ENCODE measurements at places on chromosomes 7 and 10.

DNA sequence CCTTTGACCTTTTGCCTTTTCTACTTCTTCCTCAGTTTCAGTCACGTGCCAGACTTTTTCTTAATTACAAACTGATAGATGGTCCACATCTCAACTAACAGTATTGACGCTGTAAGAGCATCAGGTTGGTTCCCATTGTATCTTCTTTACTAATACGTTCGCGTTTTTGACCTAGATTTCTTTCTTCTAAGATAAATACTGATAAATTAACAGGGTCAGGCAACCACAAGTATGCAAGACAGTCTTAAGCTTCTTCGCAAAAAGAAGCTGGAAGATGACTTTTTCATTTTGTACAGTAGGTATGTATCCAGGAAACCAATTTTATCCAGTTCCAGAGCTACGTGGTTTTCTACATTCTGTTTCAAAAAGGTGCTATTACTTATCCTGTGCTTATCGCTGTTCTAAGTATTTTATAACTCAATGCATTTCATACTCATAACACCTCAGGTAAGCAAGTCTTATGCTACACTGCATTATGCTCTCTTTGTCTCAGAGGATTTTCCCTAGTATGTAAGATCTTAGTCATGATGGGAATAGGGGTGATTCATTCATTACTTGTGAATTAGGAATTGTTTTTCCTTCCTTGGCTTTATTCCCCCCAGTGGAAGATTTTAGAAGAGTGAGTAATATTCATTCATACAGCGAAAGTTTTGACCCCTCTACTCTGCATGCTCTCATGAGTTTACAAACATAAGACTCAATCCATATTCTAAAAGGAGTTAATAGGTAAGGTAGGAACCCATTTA is 955 bp downstream of the DUS4L start:
- peak; percentile 36 for DNase-seq

GRCh38 chr7:93211228-93211818 is 14.9 kb downstream of the HEPACAM2 start:
- DNase-seq = no peak

DNA sequence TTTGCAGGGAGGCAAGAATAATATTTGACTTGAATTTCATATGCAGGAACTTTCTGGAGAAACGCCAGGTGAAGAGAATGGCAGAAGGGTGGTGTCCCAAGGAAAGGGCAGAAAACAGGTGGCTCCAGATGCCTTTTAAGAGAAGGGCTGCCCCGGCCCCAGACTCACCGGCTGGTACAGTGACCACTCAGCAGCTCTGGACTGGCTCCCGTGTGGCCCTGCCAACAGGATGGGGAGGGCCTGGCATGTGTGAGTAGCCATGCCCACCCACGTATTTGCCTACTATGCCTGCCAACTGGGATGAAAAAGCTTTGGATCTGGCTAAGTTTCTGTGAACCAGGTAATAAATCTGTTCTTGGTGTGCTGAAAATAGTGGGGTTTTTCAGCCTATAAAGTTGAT is 159.5 kb downstream of the PRKAG2 start:
- no peak for DNase-seq

DNA sequence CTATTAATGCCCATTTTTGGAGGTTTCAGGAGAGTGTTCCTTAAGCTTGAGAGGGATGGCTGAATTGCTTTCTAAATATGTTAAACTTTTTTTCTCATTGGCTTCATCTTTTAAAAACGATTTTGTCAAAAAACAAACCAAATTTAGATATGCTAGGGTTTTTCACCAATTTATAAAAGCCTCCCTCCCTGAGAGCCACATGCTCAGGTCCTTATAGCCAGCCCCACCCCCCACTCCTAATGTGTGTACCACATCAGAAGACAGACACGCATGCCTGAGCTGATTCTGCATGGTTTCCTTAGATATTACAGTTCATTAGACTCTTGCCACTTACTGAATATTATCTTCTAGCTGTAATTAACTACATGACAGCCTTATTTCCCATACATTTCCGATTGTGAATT is 2.0 kb downstream of the CUL1 start:
- DNase-seq = no peak

- DNase-seq = no peak
Measured at GRCh38 chr7:24936121-24936824, 43.7 kb downstream of the OSBPL3 start.

DNA sequence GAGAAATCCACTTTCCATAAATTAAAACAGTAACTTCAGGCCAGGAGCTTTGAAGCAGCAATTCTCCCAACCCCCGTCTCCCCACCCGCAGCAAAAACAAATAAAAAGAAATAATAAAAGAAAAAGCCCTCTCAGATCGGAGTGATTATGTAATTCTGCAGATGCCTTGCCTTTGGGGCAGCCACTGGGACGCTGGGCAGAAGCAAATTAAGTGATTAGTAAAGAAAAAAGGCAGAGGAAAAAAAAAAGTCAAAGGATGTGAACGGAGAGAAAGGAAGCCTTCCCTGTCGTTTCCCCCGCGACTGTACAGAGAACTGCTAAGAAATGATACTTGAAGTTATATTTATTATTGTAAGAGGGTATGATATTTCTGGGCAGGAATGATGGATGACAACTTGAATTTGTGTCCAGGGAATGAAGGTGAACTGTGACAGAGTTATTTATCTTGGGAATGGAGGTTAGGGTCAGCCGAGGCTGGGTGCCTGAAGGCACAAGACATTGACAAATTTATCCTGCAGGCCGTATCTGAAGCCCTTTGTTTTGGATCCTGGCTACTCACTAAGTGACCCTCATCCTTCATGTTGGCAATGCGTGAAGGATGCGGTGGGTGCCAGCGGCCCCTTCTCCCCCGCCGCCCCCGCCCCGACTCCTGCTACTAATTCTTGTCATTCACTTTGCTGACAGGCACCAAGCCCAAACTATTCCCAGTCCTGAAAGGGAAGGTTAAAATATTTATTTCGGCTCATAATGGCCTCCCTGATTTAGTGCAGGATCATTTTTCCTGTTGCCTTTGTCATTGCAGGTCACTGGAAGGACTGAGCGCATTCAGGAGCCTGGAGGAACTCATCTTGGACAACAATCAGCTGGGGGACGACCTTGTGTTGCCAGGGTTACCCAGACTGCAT is 604.0 kb downstream of the LRMDA start:
- no peak for DNase-seq

- no peak for DNase-seq
Measured at GRCh38 chr7:69843653-69844052, 245.4 kb downstream of the AUTS2 start.

DNA sequence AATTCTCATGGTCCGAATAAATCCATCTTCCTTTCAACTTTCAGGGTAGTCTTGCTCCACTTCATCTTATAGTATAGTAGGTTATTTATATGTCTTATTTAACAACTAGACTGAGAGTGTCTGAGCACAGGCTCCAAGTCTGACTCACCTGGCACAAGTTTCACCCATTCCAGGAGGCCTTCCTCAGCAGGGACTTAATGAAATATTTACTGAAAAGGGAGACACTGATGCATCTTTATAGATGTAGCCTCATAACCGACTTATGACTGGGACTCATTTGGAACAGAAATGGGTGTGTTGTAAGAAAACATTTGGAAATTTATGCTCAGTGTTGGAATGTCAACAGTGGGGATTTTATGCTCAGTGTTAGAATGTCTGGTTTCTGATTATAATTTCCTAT is 59.9 kb downstream of the CH25H start:
- no peak for DNase-seq

DNA sequence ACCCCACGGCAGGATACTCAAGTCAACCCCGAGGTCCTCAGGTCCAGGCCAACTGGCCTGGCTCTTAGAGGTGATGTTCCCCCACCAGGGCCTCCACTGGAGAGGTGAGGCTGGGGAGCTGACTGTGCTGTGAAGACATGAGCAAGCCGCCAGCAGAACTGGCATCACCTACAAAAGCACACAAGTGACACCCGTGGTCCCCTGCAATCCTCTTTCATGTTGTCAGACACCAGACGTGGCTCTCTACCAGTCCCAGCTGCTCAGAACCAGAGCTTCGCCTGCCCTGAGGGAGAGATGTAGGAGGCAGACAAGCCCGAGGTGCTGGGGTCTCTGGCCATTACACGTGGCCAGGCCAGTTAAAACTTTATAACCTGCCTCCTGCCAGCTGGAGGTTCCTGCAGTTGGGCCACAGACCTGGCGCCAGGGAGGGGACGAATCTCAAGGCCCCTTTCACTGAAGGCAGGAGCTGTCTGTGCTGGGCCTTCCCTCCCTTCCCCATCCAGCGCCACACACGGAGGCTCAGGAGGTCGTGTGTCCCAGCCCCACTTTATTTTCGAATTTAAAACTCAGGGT is 2.2 kb downstream of the COMTD1 start:
- DNase-seq = no peak

GRCh38 chr7:106795084-106795876 is 69.8 kb upstream of the PIK3CG start:
- DNase-seq = no peak

DNA sequence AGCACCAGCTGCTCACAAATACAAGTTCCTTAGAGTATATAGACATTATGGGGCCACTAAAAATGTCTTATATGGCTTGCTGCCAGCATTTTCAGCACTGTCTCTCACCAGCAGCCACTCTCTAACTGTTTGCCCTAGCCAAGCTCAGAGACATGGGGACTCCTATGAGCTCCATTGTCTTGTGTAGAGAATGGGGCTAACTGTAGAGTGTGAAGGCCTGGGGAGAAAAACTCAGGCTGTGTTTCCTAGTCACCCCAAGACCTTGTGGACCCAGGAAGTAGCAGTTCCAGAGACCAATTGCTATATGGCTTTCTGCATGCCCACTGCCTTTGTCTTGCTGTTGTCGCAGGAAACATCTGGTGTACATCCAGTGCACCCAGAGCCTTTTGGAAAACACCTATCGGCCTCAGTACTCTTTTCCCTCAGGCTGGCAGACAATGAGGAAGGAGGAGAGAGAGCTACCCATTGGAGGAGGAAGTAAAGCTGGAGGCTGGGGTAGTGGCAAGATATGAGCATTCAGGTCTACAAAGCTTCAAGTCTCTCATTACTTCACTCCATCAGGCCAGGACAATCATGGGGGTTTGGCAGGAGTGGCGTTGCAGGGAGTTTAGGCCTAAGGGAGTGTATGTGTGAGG is 28.4 kb downstream of the ENTPD1 start:
- DNase-seq = peak; percentile 46

DNA sequence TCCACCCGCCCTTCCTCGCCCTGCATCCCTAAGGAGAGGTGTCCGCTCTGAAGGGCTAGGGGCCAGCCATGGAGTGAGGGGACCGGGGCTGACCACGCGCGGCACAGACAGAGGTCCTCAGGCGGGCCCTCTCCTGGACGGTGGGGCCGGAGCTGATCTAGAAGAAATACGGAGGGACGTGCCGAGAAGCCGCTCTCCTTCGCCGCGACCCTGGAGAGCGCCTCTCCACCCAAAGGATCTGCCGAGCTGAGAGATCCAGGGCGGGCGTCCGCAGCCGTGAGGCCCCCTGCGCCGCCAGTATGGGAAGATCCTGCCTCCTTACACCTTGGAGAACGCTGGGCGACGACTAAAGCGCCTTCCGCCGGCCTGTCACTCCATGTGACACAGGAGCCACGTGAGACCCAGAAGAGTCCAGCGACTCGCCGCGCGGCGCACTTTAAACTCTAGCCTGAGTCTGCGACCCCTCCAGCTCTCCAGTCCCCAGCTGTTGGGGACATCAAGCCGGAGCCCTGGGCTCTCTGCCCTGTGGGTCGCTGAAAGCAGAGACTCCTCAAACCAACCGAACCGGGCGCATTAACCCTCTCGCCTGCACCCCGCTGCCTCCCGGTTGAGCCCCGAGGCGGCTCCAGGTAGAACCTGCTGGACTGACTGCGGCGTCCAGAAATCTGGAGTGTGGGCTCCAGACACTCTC is 1.5 kb upstream of the SFMBT2 start:
- peak; percentile 47 for DNase-seq

GRCh38 chr7:120441850-120442249 is 168.9 kb downstream of the KCND2 start:
- DNase-seq = no peak

- no peak for DNase-seq
Measured at GRCh38 chr7:101899616-101900015, 82.2 kb downstream of the CUX1 start.

GRCh38 chr10:77782328-77783061 is 144.1 kb downstream of the DLG5 start:
- no peak for DNase-seq

DNA sequence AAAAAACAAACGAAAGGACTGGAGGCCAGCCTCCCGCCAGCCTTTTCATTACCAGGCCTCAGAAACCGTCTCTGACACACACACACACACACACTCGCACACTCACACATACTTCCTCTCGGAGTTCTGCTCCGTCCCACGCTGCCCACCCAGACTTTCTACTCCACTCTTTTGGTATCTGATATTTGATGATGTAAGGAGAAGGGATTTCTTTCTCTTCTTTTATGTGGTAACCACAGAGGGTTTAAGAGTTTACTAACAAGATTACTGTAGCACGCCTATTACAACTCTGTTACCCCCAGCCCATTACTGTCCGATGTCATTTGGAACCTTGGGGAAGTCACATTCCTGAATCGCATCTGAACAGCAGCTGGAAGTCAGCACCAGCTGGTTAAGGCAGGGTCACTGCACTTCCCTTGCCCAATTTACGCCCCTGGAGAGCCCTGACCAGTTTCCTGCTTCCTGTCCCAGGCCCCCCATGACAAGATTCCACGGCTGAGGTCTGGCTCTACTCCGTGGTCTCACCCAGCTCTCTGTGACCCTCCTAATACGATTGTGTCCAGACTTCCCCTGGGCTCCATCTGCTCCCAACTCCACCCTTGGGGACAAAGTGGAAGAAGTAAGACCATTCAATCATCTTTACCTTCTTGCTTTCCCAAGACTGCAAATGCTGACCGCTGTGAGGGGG is 1.1 kb downstream of the DENND2A start:
- no peak for DNase-seq

DNA sequence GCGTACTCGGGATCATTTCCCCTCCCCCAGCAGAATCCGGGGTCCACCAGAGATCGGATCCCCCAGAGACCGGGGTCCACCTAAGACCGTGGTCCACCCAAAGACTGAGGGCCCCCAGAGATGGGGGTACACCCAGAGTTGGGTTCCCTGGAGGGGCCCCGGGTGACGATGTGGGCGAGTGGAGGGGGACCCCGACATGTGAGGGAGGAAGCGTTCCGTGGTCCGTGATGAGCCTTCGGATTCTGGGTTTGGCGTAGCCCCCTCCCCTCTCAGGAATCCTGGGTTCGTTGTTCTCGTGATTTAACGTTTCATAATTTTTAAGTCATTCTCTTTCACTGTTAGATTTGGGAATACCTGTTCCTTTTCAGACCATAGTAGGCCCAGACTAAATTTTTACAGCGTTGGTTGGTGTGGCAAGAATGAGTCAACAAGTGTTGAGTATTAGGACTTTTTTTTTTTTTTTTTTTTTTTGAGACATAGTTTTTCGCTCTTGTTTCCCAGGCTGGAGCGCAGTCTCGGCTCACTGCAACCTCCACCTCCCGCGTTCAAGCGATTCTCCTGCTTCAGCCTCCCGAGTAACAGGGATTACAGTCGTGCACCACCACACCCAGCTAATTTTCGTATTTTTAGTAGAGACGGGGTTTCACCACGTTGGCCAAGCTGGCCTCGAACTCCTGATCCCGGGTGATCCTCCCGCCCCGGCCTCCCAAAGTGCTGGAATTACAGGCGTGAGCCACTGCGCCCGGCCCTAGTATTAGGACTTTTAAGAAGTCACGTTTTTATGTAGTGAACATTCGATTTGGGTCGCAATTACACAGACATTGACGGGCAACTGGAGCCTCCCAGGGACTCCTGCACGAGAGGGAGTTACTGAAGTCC is 672 bp downstream of the GTPBP4 start:
- peak; percentile 33 for DNase-seq

GRCh38 chr10:123109466-123109865 is 26.3 kb upstream of the HMX3 start:
- no peak for DNase-seq

- DNase-seq = no peak
Measured at GRCh38 chr7:124940306-124940705, 10.7 kb upstream of the POT1 start.

GRCh38 chr7:117666031-117666430 is 186.2 kb downstream of the CFTR start:
- no peak for DNase-seq

Data from CD14-positive monocyte (primary cell).